Activated CD4-positive, alpha-beta T cell treated with anti-CD3 and anti-CD28 coated beads, Interleukin-2, Interleukin-4, amounts not matched to agents 100 ng/mL and 50 ng/mL, durations not matched to agents 16 hours and 8 hours (primary cell): ENCODE measurements at places on chromosomes 1 and 21.
A peak's percentile ranks its signal among the peaks of the same experiment; 100 is the strongest.

DNA sequence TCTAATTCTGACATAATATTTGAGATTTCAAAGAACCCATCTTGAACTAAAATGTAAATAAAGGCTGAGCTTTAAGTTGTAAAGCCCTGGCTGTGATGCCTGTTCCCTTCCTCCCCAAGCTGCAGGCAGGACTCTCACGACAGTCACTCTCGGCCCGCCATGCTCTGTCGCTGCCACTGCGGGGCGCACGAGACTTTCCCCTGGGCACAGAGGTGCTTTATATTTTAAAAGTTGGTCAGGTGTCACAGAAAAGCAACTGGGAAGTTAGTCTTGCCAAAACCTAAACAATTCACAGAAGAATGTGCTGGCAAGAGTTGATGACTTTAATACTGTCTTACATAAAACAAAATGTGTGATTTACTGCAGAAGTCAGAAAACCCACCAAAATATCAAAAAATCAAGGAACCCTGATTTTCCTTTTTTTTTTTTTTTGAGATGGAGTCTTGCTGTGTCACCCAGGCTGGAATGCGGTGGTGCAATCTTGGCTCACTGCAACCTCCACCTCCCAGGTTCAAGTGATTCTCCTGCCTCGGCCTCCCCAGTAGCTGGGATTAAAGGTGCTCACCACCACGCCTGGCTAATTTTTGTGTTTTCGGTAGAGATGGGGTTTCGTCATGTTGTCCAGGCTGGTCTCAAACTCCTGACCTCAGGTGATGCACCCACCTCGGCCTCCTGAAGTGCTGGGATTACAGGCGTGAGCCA, 10.7 kb downstream of the LRRC47 start:
- no peak for DNase-seq

GRCh38 chr1:5447503-5447960, 544.7 kb downstream of the NPHP4 start:
- no peak for DNase-seq

DNA sequence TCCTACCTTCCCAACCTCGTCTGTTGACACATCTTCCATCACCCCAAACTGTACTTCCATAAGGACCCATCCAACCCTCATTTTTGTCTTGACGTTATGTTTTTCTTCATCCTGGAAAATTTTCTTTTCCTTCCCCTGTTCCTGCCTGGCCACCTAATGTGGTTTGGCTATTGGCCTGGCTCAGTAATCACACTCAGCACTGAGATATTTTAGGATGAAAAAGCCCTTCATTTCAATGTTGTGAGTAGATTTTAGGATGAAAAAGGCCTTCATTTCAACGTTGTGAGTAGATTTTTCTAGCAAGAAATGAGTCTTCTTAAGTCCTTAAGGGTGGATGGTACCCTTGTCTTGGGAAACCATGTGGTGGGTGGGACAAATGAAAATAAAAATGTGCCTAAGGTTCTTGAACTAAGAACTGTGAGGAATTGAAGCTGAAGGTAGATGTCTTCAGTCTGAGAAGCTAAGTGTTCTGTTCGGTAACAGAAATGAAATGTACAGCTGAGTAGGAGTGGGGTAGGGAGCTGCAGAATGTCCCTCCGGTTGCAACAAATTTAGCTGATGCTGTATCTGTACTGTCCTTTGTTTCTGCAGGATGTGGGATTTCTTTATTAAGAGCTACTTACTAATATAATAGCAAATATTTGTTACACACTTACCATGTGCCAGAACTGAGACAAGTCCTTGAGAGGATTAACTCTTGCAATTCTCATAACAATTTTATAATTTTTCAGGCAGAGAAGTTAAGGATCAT, 36.1 kb downstream of the DNTTIP2 start:
- no peak for DNase-seq

- peak; percentile 92 for DNase-seq
Measured at GRCh38 chr1:111600886-111601386, 18.7 kb upstream of the RAP1A start.

- DNase-seq: no peak
Measured at GRCh38 chr1:78089010-78089409, 43.2 kb downstream of the GIPC2 start.

DNA sequence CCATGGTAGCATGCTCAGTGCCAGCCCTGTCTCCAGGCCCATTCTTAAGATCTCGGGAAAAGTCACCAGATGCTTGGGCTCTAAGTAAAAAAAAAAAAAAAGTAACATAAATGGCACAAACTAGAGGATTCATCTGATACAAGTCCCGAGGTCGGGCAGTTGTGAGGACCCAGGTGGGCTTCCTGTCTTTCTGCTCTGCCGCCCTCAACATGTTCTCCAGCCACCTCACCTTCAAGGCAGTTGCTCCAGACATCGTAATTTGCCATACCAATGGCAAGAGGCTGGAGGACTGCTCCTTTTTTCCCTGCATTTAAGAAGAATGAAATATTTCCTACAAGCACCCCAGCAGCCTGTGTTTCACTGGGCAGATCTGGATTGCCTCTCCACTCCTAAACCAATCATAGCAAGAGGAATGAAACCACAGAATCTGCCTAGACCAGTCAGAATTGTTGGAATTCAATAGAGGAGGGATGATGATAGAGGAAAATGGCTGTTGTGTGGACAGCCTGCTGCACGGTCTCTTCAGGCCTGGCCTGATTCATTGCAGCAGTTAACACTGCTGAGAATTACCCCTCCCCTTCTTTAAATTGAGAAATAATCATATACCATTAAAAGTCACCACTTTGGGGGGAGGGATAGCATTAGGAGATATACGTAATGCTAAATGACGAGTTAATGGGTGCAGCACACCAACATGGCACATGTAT, 5.4 kb downstream of the HMGN2 start:
- no peak for DNase-seq

- no peak for DNase-seq
Measured at GRCh38 chr1:241715956-241716355, 63.9 kb downstream of the WDR64 start.

DNA sequence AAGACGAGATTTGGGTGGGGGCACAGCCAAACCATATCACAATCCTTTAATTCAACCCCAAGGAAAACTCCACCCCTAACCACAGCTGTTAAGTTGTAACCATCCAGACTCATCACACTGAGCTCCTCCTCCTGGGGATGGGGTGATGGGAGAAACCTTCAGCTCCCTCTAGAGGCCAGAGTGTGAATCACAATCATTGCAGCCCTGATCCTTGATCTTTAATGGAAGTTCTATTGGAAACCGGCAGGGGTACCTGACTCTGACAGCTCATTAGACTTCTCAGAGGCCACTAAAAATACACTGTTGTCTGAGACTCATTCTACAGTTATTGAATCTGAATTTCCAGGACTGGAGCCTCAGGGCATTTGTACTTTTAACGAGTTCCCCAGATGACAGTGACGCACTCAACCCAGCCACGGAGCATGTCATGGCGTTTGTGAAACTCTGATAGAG, 127.2 kb downstream of the IGSF21 start:
- peak; percentile 39 for DNase-seq

DNA sequence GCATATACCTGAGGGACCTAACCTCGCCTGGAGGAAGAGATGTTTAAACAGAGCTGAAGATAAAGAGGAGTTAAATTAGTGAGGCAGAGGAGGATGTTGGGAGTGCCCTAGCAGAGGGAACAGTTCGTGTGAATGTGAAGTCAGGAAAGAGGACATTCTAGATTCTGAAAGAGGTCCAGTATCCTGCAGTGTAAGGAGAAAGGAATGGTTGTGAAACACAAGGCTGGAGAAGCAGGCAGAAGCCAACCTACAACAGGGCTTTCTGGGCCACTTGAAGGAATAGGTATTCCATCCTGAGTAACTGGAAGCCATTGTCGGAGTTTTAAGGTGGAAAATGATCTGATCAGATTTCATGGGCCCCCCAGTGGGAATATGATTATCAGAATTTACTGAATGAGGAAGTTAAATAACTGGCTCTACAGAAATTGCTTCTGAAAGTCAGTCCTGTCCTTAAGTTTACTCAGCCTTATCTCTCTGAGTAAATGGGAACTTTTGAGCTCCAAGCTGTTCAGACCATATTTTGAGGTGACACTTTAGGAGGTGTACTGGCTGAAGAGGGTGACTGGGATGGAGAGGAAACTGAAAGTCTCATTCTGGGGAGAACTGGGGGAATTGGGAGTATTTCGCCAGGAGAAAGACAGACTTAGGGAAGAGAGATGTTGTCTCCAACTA, 24.4 kb upstream of the FAAH start:
- DNase-seq: no peak

GRCh38 chr1:4227986-4228385, 327.9 kb upstream of the C1orf174 start:
- no peak for DNase-seq

GRCh38 chr1:180188091-180188506, 33.4 kb downstream of the QSOX1 start:
- peak; percentile 11 for DNase-seq

GRCh38 chr1:235270625-235271024, 57.4 kb downstream of the ARID4B start:
- DNase-seq: no peak

GRCh38 chr1:83131692-83131955, 867.3 kb downstream of the TTLL7 start:
- DNase-seq: no peak

- DNase-seq: no peak
Measured at GRCh38 chr1:169853341-169853740, 40.4 kb downstream of the SCYL3 start.

- DNase-seq: no peak
Measured at GRCh38 chr1:186575348-186575747, 104.9 kb downstream of the PTGS2 start.

GRCh38 chr1:202689082-202689481, 21.2 kb downstream of the SYT2 start:
- DNase-seq: no peak

GRCh38 chr1:107622535-107622934, 342.4 kb downstream of the VAV3 start:
- DNase-seq: no peak

- no peak for DNase-seq
Measured at GRCh38 chr1:42118125-42118524, 35.1 kb upstream of the GUCA2B start.

DNA sequence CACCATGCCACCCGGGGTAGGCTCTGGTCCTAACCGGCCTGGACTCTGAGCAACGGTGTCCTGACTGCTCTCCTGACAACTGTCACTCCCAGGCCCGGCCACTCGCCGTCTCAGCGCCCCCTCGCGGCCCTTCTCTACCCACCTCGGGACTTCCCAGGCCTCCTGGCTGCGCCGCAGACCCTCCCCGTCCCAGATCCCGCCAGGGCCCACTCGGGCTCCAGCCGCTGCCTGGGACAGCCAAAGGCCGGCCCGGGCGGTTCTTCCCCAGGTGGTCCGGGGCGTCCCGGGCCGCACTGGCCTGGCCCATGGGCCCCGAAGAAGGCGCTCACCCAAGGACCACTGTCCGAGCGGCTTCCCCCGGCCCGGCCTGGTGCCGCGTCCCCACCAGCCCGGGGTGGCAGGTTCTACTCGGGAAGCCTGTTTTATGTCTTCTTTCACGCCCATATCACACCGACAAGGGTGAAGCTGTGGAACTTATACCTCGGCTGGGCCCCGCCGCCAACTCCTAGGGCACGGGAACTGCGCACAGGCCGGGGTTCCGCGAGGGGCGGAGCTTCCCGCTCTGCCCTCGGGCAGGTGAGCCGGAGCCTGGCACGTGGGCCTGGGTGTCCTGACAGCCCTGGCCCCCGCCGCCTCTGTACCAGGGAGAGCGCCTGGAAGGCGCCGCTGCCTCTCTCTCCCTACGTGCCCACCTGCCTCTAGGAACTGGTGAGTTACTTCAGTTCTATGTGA, 138.3 kb downstream of the TTLL7 start:
- DNase-seq: peak; percentile 68

- DNase-seq: no peak
Measured at GRCh38 chr1:114468047-114468446, 43.0 kb downstream of the TRIM33 start.

DNA sequence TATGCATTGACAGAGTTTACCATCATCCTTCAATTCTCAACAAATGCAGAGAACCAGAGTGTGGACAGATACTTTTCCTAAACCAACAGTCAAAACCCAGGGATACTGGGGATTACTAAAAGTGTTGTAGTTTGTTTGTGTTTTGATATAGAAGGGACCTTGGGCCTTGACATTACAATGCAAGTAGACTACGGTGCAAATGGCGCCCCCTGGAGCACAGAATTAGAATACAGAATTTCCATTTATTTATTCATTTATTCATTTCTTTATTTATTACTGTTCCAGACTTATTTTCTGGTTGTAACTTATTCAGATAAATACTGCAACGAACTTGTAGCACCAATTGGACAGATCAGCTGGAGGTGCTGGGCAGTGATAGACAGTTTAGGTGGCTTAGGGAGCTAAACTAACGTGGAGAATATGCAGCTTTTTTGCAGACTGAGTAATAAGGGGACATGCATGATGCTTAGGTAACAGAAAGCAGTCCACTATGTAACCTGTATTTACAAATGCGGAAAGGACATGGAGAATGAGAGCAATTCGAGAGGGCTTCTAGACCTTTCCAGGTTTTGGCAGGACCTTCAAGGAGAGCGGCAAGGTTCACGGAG, 42.6 kb downstream of the KIRREL1 start:
- no peak for DNase-seq

- no peak for DNase-seq
Measured at GRCh38 chr1:184465489-184466146, 78.8 kb downstream of the C1orf21 start.

GRCh38 chr1:115679141-115679611, 37.4 kb downstream of the VANGL1 start:
- DNase-seq: no peak

GRCh38 chr1:212879947-212880690, 22.0 kb downstream of the FLVCR1 start:
- no peak for DNase-seq

GRCh38 chr1:41175546-41175945, 66.6 kb downstream of the SCMH1 start:
- DNase-seq: no peak

DNA sequence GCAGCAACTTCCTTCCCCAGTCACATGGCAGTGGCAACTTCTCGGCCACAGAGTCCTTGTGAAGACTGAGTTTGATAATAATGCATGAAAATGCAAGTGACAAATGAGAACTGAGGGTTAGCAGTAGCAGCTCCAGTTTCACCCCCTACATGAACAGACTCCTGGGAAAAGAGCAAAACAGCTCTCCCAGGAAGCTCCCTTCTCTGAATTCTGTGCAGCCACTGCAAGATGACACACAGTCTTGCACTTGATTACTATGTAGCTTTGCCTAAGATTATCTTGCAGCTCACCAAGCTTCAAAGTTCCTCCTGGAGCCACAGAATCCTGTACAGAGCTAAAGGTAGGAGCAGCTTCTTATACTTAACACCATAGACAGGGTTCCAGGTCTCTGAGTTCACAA, 4.7 kb downstream of the PGBD5 start:
- DNase-seq: peak; percentile 31

GRCh38 chr1:205335692-205336091, 14.1 kb upstream of the NUAK2 start:
- DNase-seq: peak; percentile 76

DNA sequence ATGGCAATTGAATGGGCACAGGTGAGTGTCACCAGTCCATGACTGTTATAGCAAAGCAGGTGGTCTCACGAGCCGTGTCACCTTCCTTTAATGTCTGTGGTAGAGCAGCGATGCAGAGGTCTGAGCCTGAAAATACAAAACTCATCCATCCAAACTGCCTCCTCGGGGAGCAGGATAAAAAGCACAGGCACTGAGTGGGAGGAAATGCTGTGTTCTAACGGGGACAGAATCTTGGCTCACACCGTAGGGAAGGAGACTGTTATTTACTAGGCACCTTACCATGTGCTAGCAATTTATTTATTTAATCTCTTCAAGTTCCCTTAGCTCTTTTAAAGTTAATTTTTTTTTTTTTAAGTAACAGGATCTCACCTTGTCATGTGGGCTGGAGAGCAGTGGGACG, 1.2 kb downstream of the ASCL5 start:
- DNase-seq: no peak

GRCh38 chr21:25467896-25468295, 139.4 kb downstream of the MRPL39 start:
- DNase-seq: no peak
